ENCODE measurements at places on chromosomes 7 and 10. TPM values are rescaled to one million over a fixed set of nuclear protein-coding genes. Genes with fewer than 3 reads are reported as not detected.

GRCh38 chr10:80070057-80070456 is 8.4 kb upstream of the TMEM254 start:
- no peaks in the 10 kb centered on the region for H3K4me1 ChIP-seq
- H3K36me3 ChIP-seq: no peaks in the 10 kb centered on the region
- H3K4me3 ChIP-seq: no peak overlapping the region
- H3K27ac ChIP-seq: no peak overlapping the region
- no peak for DNase-seq
- no peaks in the 10 kb centered on the region for H3K27me3 ChIP-seq

Gene EGR2
- 3.5 TPM for total RNA-seq

Gene GAD2
- total RNA-seq: not detected

Gene PIK3CG
- 8.7 TPM for total RNA-seq

DNA sequence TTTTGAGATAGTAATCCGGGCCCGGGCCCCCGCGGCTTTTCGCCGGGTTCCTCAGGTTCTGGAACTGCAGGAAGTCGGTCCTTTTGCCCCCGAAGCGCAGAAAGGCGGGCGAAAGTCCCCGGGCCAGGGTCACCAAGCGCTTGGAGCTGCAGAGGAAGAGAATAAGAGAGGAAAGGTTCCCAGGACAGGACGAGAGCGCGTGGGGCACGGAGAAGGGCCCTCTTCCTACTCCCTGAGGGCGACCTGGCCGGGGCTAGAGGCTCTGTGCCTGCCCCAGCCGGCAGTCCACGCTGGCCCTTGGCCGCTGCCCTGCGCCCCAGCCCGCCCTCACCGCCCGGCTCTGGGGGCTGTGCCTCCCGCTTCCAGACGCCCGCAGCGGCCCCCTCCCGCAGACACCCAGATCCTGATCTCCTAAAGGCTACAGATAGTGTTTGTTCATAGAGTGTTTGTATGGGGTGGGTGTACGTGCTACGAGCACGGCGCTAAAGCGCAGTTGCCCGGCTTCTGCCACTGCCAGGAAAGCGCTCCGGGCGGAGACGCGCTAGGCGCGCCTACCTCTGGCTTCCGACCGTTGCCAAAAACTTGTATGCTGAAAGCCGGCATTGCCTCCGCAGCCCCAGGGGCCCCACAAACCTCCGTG is 3.2 kb downstream of the HPSE2 start:
- H3K27me3 ChIP-seq: peaks cover 46% of the 10 kb centered on the region
- peak; percentile 80 for DNase-seq
- no peak overlapping the region for H3K27ac ChIP-seq
- H3K4me3 ChIP-seq: no peak overlapping the region

Gene SUGCT
- 1.7 TPM for total RNA-seq

GRCh38 chr7:73810998-73811360 is 19.8 kb upstream of the CLDN4 start:
- no peaks in the 10 kb centered on the region for H3K36me3 ChIP-seq
- no peak overlapping the region for H3K4me3 ChIP-seq
- H3K4me1 ChIP-seq: no peaks in the 10 kb centered on the region
- H3K27me3 ChIP-seq: no peaks in the 10 kb centered on the region

DNA sequence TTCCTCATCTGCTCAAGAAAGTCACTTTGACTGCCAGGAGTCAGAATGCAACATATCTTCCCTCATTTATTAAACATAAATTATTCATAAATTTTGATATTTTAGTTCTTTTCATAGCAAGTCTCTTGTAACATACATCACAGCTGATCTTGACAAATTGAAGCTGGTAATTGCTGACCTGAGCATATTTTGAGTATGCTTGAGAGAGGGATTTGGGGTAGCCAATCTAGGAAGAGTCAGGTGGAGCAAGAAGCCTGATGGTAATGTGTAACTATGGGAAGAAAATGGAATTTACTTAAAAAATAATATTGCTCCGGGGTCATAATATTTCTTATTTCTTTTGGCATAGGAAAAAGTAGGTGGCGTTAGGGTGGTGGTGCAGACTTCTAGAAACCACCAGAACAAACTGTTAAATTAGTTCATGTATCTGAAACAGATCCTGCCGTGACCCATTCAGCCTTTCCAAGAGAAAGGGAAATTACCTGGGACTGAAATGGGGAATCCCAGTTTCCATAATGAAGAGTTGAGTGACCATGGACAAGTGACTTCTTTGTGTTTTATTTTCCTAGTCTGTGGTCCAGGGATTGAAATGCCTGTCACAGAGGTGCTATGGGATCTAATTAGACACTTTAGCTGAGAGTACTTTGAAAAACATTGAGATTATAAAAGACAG is 12.9 kb downstream of the CPED1 start:
- H3K36me3 ChIP-seq: no peaks in the 10 kb centered on the region
- no peaks in the 10 kb centered on the region for H3K27me3 ChIP-seq
- no peak overlapping the region for H3K4me3 ChIP-seq
- no peak overlapping the region for H3K27ac ChIP-seq
- no peak for DNase-seq
- peaks cover 24% of the 10 kb centered on the region for H3K4me1 ChIP-seq

DNA sequence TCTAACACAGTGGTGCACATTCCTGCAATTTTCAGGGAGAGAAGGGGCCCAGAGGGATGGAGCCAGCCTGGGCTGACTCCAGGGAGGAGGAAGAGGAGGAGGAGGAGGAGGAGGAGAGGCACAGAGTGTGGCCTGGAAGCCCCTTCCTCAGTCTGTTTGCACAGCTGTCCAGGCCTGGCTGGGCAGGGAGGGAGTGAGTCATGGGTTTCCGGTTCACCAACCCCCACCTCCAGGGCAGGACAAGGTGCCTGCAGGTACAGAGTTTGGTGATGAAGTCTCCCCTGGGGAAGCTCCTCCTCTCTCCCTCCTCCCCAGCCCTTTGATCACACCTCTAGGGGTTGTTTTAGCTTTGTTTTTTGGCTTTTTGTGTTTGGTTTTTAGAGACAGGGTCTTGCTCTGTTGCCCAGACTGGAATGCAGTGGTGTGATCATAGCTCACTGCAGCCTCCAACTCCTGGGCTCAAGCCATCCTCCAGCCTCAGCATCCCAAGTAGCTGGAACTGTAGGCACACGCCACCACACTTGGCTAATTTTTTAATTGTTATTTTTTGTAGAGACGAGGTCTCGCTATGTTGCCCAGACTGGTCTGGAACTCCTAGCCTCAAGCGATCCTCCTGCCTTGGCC is 77.5 kb upstream of the CUX1 start:
- H3K4me1 ChIP-seq: peaks cover 13% of the 10 kb centered on the region
- DNase-seq: no peak
- no peaks in the 10 kb centered on the region for H3K36me3 ChIP-seq
- no peaks in the 10 kb centered on the region for H3K27me3 ChIP-seq
- H3K27ac ChIP-seq: no peak overlapping the region
- H3K4me3 ChIP-seq: no peak overlapping the region

DNA sequence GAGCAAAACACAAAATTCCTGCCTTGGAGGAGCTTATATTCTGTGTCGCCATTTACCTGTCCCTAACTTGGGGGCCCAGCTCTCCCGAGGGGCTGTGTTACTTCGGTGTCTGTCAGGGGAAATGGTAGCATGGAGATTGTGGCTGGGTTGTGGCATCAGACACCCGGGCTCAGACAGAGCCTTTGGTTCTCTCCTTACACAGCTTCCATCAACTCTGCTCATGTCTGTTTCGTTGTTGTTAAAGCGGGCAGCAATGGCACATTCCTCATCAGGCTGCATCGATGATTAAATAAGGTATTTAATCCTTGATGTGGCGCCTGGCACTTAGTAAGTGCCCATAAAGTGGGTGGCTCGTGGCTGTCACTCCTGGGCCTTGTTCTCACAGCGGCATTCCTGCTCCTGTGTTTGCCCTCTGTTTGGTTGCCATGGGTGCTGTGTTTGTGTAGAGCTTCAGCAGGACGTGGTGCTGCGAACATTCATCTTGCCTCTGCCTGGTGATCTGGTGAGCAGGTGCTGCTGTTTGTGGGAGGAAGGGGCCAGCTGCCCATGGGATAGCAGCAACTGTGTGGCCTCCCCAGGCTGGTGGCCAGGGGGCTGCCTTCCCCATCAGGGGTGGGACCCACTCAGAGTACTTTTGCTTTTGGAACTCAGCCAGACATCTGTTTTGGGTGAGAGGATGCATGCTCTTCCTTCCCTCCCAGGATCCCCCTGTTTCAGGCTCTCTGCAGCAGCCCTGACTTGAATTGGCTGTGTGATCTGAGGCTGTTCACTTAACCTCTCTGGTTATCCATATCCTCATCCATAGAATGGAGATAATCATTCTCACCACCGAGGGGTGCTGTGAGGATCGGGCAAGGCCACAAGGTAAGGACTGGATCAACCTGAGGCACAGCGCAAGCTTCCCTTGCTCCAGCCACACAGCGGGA is 207.2 kb upstream of the SVIL start:
- H3K27me3 ChIP-seq: no peaks in the 10 kb centered on the region
- peaks cover 9% of the 10 kb centered on the region for H3K4me1 ChIP-seq
- no peak overlapping the region for H3K4me3 ChIP-seq
- peak; percentile 69 for DNase-seq
- no peak overlapping the region for H3K27ac ChIP-seq

- H3K36me3 ChIP-seq: no peaks in the 10 kb centered on the region
- no peaks in the 10 kb centered on the region for H3K27me3 ChIP-seq
- no peak overlapping the region for H3K4me3 ChIP-seq
- H3K4me1 ChIP-seq: peaks cover 6% of the 10 kb centered on the region
- H3K27ac ChIP-seq: no peak overlapping the region
Observed at GRCh38 chr10:48634984-48635557, 30.2 kb upstream of the ARHGAP22 start.

Gene FANK1
- 42.9 TPM for total RNA-seq

Gene SPAM1
- not detected for total RNA-seq

DNA sequence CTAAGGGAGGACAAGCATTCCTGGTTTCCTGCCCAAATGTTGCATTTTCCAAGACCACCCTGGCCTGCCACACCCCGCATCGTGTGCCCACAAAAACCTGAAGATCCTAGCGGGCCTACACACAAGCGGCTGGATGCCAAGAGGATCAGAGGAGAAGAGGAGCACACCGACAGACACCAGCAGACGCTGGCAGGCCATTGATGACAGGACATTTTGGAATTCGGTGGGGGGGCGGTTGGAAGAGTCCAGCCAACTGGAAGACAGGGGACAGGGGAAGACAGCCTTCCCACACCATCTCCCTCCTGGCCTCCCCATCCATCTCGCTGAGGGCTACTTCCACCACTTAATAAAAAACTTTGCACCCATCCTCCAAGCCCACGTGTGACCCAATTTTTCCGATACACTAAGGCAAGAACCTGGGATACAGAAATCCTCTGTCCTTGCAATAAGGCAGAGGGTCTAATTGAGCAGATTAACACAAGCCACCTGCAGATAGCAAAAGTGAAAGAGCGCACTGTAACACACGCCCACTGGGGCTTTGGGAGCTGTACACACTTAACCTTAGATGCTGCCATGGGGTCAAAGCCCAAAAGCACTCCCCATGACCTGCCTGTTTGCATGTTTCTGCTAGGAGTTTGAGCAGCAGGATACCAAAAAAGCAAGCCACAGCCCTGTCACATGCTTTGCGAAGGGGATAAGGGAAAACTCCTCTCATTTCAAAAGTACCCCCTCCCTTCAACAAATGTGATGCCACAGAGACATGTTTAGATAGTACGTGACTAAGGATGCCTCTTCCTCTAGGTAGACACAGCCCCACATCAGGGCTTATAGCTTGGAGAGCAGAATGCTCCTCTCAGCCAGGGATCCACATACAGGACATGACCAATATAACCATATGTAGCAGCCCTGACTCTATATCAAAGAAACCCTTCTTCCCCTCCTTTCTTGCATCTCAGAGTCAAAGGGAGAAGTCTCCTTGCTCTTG is 13.4 kb upstream of the SMNDC1 start:
- no peak overlapping the region for H3K4me3 ChIP-seq
- H3K4me1 ChIP-seq: no peaks in the 10 kb centered on the region
- H3K36me3 ChIP-seq: no peaks in the 10 kb centered on the region
- DNase-seq: no peak
- no peaks in the 10 kb centered on the region for H3K27me3 ChIP-seq

DNA sequence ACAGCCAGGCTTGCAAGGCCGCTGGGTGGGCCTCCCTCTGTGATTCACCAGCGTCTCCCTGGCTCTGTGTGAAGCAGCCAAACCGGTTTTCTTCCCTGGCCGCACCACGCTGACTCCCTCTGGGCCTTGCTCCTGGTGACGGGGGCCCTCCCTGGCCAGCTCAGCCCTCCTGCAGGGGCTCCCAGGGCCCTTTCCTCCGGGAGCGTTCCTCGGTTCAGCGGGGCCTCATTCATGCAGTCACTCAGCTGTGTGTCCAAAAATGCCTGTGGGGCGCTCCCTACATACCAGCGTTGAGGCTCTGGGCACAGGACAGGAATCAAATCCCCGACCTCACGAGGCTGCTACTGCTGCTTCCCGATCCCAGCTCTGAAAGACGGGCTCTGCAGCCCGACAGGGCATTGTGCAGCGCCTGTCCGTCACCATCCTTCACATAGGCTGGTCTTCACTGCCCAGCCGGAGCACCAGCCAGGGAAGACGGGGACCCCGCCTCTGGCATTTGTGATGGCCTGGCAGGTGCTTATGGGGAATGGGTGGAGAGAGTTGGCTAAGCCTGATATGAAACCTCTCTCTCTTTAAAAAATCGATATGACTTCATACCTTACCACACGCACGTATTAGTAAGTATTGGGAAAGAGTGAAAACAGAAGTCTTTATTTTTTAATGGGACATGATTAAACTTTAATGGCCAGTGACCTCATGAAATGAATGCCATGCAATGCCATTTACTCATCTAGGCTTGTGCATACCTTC is 110.0 kb upstream of the SHH start:
- H3K4me3 ChIP-seq: no peak overlapping the region
- no peaks in the 10 kb centered on the region for H3K36me3 ChIP-seq
- no peak overlapping the region for H3K27ac ChIP-seq
- H3K4me1 ChIP-seq: peaks cover 5% of the 10 kb centered on the region
- no peaks in the 10 kb centered on the region for H3K27me3 ChIP-seq
- no peak for DNase-seq

DNA sequence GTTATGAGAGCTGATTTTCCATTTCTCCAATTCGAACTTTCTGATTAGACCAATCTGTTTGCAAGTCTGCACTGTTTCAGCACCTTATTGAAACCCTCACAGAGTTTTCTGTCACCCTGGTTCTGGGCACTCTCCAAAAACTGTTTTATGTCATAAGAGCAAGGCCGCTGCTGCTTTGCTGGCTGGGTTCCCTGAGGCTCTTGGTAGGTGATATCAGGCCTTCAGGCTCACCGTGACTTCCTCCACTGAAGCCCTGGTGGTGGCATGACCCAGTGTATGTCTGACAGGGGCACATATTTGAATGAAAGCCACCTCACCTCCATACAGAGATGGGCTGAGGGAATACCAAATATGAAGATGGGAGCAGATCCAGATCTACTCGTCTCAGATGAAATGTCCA is 8.3 kb downstream of the RABGEF1 start:
- H3K27ac ChIP-seq: no peak overlapping the region
- no peaks in the 10 kb centered on the region for H3K36me3 ChIP-seq
- H3K27me3 ChIP-seq: no peaks in the 10 kb centered on the region
- no peak for DNase-seq

GRCh38 chr7:9204571-9204970 is 771.2 kb downstream of the NXPH1 start:
- DNase-seq: no peak
- H3K4me1 ChIP-seq: no peaks in the 10 kb centered on the region
- H3K36me3 ChIP-seq: no peaks in the 10 kb centered on the region

Gene ZNF365
- total RNA-seq: 1.4 TPM

Gene ADAMTS14
- 0.15 TPM for total RNA-seq
